Peyer's patch (tissue), 4 donors: ENCODE measurements at places on chromosomes 13 and 19. TPM values are rescaled to one million over a fixed set of nuclear protein-coding genes. Genes with fewer than 3 reads are reported as not detected.

DNA sequence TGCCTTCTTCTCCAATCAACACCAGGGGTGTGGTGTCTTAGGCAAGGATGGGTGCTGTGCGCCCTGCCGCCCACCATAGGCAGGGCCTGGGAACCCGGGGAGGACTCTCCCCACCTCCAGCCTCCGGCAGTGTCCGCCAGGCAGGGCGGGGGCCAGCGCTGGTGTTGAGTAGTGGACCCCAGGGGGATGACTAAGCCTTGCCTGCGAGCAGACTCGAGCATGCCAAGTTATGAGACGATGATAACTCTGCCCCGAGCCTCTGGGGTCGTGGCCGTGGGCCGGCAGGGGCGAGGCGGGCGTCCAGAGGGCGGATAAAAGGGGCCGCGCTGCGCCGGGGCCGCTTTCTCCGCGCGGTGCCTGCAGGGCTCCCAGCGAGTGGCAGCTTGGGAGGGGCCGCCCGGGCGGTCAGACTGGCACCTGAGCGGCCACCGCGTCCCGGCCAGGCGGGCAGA lies at the start of gene MEDAG:
TSS of gene MEDAG (plus strand) at position 340 of the 452 bp plus-strand sequence. CDS start 245 bp downstream, outside the sequence.
- no peak for DNase-seq

- DNase-seq: no peak
Observed at GRCh38 chr13:46213242-46213641, 1.5 kb downstream of the LRRC63 start.

GRCh38 chr19:38429811-38430156 lies 3.7 kb upstream of the RYR1 start:
- DNase-seq: no peak

GRCh38 chr13:91045351-91046034 lies 302.0 kb upstream of the MIR17HG start:
- no peak for DNase-seq

- no peak for DNase-seq
Observed at GRCh38 chr19:15508035-15508710, at the start of gene CYP4F22. CYP4F22 (plus strand) TSS chr19:15508525; CDS start chr19:15525337, 16,812 bp downstream.

DNA sequence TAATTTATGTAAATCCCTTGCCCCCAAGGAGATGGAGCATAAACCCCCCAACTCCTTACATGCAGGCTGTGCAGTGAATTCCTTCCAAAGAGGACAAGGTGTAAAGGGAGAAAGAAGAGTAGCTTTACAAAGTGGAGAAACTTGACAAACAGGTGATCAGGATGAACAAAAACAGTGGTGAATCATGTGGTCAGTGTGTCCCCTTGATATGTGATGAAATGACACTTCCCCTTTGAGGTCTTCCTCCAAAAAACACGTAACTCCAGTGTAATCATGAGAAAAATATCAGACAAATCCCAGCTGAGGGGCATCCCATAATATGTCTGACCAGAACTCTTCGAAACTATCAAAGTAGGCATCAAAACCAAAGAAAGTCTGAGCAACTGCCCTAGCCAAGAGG lies 29.5 kb upstream of the AKT2 start:
- no peak for DNase-seq

The TJP3 gene
- 266 TPM for total RNA-seq

DNA sequence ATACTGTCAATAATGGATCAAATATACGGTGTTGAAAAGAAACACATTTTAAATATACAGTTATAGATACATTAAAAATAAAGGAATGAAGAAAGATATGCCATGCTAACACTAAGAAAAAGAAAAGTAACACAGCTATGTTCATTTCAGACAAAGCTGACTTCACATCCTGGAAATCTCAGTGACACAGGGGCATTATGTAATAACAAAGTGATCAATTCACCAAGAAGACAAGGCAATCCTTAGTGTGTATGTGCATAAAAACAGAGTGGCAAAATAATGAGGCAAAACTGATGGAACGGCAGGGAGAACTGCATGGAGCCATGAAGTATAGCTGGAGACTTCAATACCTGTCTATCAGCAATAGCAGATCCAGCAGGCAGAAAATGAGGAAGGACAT lies 13.1 kb downstream of the ZNF14 start:
- DNase-seq: no peak

- DNase-seq: no peak
Observed at GRCh38 chr13:49652355-49653305, 24.3 kb downstream of the ARL11 start.

- no peak for DNase-seq
Observed at GRCh38 chr13:43988302-43988701, 108.6 kb downstream of the LACC1 start.

DNA sequence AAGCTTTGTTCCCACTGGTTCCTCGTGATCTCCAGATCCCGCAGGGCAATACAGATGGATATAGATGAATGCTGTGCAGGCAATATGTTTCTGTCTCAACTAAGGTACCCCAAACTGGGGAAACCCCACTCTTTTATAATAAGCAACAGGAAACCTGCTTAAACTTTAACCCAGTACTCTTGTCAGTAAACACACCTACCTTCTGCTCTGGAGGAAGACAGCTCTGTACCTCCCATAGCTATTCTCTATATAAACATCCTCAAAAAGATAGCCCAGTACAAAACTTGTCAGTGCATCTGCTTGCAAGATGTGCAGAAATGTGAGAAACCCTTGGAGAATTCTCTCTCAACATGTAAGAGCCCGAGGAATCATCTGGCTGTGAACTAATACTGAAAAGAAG lies 583.6 kb downstream of the OLFM4 start:
- DNase-seq: no peak

The OVOL3 gene
- total RNA-seq: not detected

DNA sequence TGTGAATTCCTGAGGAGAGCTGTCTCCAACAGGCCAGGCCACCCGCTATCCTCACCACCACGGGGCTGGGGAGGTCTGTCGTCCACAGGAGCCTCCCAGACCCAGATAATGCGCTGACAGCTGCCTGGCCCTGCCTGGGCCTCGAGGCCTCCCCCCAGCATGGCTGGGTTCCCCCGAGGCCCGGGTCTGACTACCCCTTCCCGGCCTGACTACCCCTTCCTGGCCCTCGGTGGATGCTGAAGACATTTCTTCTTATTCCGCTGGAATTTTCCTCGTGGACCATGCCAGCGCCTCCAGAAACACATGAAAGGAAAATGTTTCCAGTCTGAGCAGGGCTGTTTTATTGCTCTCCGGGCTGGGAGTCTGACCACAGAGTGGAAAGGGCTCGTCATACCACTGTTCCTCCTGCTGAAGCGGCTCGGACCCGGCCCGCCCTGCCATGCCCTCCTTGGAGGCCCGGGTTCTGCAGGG lies 16.8 kb upstream of the COMP start:
- DNase-seq: no peak

DNA sequence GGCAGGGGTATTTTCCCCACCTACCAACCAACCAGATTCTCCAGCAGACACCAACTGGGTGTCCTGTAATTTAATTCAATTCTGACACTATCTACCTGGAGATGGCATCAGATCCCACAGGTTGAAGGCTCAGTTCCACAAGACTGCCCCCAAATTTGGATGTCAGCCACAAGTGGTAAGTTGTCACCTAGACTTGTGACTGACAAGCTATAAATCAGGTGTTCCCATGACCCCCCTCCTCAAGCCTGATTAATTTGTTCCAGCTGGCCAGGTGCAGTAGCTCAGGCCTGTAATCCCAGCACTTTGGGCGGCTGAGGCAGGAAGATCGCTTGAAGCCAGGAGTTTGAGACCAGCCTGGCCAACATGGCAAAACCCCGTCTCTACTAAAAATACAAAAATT lies 10.6 kb upstream of the HAUS5 start:
- no peak for DNase-seq

DNA sequence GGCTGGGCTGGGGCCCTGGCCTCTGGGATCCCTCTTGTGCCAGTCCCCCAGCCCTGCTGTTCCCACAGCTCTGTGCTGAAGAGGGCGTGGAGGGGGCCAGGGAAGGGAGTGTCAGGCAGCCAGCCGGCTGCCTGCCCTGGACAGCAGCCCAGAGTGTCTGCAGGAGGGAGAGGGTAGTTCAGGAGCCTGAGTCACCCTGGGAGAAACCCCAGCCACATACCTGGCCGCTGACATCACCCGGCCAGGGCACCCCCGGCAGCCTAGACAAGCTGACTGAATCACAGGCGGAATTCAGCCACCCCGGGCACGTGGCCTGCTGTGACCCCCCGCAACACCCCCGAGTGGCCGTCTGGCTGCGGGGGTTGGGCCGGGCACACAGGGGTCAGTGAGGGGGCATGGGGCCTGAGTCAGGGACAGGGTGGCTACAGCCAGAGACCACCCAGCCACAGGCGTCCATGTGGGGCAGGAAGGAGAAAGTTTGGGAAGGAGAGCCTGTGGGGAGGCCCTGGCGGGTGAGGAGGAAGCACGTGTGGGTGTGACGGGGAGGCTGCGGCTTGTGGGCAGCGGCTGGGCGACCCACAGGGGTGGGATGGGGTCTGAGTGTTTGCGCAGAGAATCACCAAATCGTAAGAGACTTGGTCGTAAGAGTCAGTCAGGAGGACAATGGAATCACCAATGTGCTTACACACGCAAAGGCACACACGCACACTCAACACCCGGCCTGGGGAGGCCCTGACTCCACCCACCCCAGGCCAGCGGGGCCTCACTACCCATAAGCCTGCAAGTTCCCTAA lies 11.9 kb upstream of the FOSB start:
- DNase-seq: peak; percentile 93

DNA sequence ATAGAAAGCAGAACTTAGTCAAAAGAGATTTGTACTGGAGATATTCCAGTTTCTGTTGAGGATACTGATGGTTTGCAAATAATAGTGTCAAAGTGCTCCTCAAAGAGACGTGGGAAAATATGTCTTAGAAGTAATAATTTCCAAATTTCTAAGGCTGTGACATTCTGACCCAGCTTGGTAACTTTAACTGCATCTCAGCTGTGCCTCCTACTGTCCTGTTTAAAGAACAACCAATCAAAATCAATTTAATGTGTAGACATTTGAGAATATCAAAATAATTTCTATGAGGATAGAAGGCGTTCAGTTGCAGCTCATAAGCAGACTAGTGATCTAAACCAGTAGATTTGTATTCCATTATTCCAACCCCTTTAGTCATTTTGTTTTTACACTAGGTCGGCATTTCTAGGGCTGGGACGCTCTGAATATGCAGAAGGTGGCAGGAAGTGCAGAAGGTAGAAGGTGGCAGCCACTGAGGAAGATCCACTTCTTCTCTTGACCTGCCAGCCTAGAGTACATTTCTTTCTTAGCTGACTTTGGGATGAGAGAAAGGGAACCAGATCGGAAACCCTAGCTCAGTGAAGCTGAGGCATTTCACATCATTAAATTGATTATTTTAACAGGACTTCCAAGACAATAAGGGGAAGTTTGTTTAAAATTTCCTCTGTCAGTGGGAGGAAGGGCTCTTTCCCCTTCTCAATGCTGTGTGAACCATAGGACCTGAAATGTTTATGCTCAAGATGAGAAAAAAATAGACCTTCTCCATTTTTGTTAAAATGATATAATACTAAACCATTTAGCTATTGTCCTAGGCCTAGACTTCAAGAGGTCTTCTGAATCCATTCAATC lies 67.5 kb downstream of the COL4A1 start:
- DNase-seq: no peak

The LYPD3 gene
- 0.67 TPM for total RNA-seq

DNA sequence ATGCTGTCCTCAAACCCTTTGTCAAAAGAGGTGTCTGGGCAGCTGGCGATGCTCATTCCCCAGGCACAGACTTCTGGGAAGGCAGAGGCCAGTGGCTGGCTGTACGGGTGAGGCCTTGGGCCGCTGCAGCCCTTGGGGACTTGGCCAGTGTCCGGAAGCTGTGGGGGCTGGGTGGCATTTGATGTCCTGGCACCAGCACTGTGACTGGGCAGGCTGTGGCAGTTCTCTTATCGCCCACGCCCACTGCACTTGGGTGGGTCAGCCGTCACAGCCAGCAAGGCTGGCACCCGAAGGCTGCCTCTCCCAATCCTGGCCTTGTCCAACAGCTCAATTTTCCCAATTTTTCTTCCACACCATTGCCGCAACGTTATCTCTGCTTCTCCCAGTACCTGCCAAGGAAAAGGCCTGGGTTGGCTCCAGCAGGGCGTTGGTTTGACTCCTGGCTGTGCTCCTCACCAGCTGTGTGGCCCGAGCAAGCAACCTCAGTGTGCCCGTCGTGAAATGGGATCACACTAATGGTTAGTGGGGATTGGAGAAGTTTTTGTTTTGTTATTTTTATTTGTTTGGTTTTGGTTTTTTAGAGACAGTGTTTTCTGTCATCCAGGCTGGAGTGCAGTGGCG lies 12.7 kb upstream of the SLC44A2 start:
- DNase-seq: peak; percentile 49

- no peak for DNase-seq
Observed at GRCh38 chr13:36369268-36370107, 23.3 kb upstream of the SPART start.

The ARHGAP35 gene
- 41.3 TPM for total RNA-seq

GRCh38 chr13:57409121-57409520 lies 222.4 kb upstream of the PCDH17 start:
- no peak for DNase-seq

The NFIC gene
- 70.0 TPM for total RNA-seq

The ANGPTL4 gene
- 30.0 TPM for total RNA-seq

The SMIM24 gene
- total RNA-seq: 908 TPM

The F10 gene
- total RNA-seq: 10.2 TPM

DNA sequence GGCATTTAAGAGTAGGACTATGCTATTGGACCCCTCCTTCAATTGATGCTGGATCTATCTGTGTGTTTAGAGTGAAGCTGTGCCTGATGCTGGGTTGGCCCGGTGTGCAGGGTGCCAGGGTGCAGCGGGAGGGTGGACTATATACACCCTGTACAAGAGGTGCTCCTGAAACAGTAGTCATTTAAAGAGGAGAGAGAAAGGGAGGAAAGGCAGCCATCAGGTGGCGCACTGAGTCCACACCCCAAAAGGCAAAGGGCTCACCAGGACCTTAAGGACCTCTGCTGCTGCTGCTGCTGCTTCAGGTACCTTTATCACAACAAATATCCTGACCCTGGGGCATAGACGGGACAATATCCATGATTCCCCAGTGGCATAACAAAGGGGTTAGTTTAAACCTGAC lies 39.4 kb downstream of the ZNF136 start:
- DNase-seq: peak; percentile 81

The ZNF69 gene
- total RNA-seq: 8.9 TPM

The PTH2 gene
- not detected for total RNA-seq

DNA sequence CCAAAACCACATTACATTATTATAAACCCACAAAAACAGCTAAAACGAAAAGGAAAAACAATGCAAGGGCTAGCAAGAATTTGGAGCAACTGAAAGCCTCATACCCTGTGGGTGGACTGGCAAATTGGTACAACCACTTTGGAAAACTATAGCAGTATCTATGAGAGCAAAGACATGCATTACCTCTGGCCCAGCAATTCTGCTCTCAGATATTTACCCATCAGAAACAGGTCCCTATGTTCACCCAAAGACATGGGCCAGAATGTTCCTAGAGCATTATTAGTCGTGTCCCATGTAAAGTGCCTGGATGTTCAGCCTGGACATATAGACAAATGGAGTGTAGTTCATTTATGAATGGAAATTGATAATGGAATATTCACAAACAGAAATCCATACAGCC lies 27.9 kb downstream of the POP4 start:
- DNase-seq: no peak

DNA sequence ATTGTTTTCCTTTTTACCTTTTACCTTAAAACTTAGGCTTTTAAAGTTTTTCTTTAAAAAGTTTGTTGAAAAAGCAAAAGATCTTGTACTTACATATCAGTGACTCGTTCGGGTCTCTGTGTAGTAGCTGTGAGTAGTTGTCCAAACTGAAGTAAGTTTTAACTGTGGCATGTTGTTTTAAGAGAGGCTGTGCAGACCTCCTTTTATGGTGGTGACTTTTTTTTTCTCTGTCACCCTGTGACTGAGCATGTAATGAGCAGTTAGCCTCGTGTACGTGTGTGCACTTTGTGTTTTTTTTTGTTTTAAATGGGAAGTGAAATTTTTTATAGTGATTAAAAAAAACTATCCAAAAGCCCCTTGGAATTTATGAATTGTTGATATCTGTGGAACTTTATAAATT lies at the start of gene GPR183:
TSS of gene GPR183 (minus strand) at position 153 of the 400 bp plus-strand sequence. CDS start 11,254 bp downstream, outside the sequence.
- DNase-seq: no peak
